Activated T-helper 1 cell treated with anti-CD3 and anti-CD28 coated beads, Interleukin-2, amount 50 U/mL, for 16 hours (primary cell): ENCODE measurements at places on chromosomes 6 and 20.

GRCh38 chr6:90338409-90338808 is 41.8 kb upstream of the BACH2 start:
- DNase-seq: no peak

- no peak for DNase-seq
Observed at GRCh38 chr6:96156425-96156824, 140.7 kb downstream of the FUT9 start.

DNA sequence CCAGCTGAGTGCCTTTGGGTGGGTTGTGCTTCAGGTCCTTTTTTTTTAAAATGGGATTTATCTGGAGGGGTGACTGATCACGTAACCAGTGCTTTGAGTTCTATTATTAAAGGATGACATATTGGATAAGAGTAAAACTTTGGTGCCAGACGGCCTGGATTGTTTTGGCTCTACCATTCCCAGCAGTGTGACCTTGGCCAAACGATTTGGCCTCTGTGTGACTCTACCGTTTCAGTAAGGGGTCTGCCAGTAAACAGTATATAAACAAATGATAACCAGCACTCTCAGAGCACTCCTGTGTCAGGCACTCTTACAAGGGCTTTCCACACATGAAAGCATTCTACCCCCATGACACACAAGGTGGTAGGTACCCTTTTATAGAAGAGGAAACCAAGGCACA is 8.7 kb downstream of the SCRT2 start:
- no peak for DNase-seq

DNA sequence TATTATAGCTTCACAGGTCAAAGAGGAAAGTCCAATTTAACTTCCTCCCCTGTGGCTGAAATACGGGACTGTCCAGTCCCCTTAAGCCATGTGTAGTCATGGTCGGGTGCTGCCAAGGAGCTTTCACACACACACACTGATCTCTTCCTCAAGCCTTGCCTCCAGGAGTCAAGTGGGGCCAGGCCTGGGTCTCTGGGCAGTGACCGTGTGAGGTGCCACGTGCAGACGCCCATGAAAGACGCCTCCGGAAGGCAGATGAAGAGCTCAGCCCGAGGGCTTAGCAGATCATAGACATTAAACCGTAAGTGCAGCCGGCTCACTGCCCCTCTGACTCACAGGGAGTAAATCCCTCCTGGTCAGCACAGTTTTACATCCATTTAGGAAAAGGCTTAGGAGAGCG is 4.2 kb downstream of the GABRR2 start:
- no peak for DNase-seq

DNA sequence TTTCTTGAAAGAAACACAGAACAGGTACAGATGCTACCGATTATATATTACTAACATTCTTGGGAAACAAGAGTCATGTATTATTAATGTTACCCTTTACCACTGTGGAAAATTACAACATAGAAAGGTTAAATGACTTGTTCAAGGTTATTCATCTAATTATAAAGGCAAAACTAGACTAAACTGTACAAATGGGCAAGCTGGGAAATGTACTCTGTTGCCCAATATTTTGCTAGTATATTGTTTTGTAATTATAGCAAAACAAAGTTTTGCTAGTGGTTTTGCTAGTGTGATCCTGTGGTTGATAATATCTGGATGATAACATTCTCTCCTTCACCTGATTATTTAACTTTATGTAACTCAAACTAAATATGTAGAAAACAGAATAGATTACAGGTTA is 96.5 kb downstream of the TINAG start:
- DNase-seq: no peak

GRCh38 chr6:94727710-94728109 is 849.6 kb upstream of the MANEA start:
- no peak for DNase-seq

DNA sequence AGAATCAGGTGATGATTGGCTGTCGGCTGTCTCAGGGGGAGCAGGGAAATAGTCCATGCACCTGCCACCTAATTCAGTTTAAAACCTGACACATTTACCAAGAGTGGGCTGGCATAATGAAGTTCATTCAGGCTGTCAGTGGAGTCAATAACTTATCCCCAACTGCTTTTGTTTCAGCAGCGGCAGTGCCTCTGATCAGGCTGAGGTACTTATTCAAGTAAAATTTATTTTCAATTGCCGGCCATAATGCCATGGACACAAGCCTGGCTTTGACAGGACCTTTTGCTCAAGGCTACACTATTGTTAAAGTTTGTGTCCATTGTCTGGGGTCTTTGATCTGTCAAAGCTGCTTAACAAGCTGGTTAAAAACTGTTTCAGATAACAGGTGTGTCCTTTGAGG is 20.6 kb downstream of the OLIG3 start:
- no peak for DNase-seq

GRCh38 chr6:167285077-167285770 is 5.9 kb upstream of the UNC93A start:
- DNase-seq: no peak

DNA sequence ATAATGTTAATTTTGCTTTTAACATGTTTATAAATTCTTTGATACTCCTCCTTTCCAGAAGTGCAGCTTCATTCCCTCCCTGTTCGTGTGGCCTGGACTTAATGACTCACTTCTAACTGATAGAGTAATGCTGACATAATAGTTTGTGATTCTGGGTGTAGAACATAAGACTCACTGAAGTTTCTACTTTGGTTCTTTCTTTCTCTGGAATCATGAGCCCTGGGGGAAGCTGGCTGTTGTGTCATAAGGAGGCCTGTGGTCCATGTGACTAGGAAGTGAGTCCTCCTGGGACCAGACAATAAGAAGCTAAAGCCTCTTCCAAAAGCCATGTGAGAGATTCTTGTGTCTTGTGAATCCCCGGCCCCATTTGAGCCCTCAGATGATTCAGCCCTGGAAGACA is 30.5 kb upstream of the HLA-G start:
- DNase-seq: no peak

- no peak for DNase-seq
Observed at GRCh38 chr6:15499125-15499524, 163.7 kb downstream of the DTNBP1 start.

DNA sequence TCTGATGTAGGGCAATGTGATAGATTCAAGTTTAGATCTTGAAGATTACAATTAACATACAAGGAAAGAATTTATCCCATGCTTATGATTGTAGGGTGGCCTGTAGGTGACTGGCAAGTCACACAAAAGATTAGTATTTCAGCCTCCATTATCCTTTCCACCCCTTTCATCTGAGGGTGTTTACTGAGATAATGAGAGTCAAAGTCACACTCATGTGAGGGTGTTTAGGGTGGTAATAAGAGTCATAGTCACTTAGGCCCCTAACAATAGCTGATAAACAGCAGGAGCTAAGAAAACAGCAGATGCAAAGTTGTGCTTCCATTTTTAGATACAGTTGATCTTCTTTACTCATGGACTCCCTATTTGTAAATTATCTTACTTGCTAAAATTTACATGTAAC is 11.4 kb downstream of the FAM184A start:
- DNase-seq: no peak

DNA sequence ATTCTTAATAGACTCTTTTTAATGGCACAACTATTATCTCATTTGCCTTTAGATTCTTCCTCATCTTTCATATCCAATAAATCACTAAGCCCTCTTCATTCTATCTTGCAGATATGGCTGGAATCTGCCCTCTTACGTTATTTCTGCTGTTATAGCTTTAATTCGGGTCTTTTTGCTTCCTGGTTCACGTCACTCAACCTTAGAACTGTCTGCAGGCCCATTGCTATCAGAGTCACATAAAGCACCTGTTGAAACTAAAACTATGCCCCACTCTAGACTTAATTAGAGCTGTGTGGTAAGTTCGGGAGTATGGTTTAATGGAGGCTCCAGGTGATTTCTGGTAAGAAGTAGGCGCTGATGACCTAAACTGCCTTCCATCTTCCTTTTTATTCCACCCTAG is 988 bp downstream of the QRSL1 start:
- no peak for DNase-seq

DNA sequence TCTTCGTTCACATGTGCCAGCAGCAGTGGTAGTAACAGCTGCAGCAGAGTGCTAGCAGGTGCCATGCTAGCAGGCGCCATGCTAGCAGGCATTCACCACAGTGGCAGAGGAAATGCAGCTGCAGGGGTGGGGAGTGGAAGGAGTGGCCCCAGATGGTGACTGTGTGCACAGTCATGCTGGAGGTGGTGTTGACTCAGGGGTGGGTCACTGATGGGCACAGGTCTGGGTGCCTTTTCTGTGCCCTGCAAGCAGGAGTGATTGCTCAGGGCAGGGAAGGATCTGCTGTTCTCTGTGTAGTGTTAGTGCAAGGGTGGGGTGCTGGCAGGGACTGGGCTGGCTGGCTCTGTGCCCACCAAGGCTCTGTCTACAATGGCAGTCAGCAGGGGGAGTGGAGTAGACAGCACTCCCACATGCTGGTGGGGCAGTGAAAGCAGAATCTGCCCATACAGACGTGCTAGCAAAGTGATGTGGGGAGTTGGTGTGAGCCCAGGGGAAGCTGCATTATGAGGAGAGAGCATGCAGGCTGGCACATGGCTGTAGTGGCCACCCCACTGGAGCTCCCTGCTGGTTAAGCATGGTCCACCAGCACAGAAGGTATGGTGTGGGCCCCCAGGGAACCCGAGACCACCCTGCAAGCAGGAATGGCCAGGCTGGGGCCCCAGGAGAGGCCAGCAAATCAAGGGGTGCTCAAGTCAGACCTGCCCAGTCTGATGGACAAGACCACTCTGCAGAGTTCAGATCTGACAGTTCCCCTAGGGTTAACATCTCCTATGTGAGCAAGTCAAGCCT is 11.4 kb upstream of the TSPYL4 start:
- no peak for DNase-seq

DNA sequence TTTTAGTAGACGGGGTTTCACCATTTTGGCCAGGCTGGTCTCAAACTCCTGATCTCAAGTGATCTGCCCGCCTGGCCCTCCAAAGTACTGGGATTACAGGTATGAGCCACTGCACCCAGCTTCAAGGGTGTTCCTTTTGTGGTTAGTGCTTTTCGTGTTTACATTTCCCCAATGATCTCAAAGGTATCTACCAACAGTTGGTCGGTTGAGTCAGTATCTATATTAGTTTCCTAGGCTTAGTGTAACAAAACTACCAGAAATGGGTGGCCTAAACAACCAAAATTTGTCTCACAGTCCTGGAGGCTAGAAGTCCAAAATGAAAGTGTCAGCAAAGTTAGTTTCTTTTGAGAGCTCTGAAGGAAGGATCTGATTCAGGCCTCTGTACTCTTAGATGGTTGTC is 30.1 kb downstream of the CASP8AP2 start:
- DNase-seq: no peak

DNA sequence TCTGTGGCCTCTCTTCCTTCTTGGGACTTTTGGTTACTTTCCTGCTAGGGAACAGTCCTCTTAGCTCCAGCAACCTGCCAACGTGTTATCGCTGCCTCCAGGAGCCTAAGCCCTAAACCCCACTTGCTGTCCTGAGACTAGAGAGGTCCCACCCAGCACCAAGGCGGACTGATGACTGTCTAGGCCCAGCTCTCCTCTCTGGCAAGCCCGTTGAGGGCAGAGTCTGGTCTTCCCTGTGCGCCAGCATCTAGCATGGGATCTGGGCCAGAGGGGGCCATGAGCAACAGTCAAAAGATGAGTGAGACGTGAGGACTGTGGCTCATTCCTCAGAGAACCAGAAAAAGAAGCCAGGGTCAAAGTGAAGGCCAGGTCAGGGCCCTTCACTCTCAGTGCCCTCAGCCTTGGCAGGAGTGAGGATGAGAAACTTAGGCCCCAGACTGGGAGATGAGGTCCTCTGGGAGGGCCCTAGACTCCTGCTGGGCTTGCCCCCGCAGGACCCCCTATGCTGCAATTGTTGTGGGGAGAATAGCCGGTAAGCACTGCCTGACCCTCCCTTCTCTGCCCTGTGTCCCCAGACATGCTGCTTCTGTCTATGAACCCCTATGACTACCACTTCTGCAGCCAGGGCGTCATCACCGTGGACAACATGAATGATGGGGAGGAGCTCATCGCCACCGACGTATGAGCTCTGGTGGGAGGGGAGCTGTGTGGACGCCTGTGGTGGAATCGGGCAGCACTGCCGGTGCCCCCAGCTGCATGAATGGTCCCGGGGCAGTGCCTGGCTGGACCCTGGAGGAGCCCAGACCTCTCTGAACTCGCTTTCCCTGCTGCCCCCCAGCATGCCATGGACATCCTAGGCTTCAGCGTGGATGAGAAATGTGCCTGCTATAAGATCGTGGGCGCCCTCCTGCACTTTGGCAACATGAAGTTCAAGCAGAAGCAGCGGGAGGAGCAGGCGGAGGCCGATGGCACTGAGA is 30.9 kb downstream of the MYH7B start:
- DNase-seq: no peak

- no peak for DNase-seq
Observed at GRCh38 chr6:18406955-18407749, 20.0 kb downstream of the RNF144B start.

DNA sequence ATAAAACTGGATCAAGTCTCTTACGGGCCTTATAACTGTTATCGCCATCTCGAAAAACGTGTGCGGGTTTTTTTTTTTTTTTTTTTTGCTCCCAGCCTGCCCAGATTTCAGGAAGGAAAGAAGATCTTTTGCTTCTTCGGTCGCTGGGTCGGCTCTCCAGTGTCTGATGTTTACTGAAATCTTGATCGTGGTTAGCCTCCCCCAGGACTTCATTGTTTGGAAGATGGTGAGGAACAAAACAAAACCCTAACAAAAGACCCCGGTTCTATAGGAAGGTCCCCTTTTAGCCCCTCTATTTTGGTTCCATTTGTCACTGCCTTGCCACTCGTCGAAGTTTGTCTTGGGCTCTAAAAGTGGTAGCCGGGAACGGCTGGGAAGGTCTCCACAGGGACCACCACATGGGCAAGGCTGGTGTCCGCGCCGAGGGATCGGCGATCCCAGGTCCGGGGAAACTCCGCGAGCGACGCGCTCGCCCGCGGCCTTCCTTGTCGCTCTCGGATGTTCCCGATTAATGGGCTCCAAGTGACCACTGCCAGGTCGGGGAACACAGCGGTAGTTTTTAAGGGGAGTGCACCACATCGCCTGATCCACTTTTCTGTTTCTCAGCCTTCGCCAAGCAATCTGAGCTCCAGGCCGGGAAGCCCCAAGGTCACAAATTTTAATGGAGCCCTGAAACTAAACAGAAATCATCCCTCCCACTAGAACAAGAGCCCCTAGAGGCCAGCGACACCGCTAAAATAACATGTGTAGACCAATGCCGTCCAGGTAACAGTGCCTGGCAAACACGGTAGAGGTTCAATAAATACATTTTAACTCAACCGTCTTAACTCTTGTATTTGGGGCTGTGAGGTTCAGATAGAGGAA is 27.0 kb downstream of the TRIM27 start:
- DNase-seq: peak; percentile 19

GRCh38 chr6:52650941-52651340 is 20.0 kb upstream of the TMEM14A start:
- DNase-seq: no peak

GRCh38 chr20:3871550-3872265 is 17.5 kb upstream of the PANK2 start:
- DNase-seq: no peak
